ENCODE measurements at places on chromosomes 3 and 15.

DNA sequence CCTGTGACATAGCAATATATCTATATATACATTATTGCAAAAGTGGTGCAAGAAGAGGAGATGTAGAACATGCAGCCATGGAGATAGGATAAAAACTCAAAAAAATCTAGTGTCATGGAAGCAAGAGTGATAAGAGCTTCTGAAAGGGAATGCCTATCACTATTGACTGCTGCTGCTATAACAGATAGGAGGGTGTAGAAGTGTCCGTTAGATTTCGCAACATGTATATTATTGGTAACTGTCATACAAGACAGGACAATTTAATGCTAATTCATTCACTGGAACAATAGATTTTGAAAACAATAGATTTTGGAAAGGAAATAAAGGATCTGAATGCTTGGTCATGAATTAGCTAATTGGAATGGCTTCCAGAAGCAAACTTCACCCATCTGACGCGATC lies 224.5 kb downstream of the ZNF385D start:
- no peak for DNase-seq

- DNase-seq: no peak
Observed at GRCh38 chr15:65245096-65245856, 34.0 kb upstream of the CILP start.

- no peak for DNase-seq
Observed at GRCh38 chr15:57393061-57393460, 16.8 kb downstream of the CGNL1 start.

GRCh38 chr15:76986743-76987142 lies 8.2 kb upstream of the PSTPIP1 start:
- DNase-seq: no peak

- DNase-seq: no peak
Observed at GRCh38 chr3:192947421-192947820, 29.8 kb upstream of the MB21D2 start.

- no peak for DNase-seq
Observed at GRCh38 chr15:65525622-65526021, 4.6 kb upstream of the HACD3 start.

GRCh38 chr3:7015683-7016440 lies 154.9 kb downstream of the GRM7 start:
- no peak for DNase-seq

DNA sequence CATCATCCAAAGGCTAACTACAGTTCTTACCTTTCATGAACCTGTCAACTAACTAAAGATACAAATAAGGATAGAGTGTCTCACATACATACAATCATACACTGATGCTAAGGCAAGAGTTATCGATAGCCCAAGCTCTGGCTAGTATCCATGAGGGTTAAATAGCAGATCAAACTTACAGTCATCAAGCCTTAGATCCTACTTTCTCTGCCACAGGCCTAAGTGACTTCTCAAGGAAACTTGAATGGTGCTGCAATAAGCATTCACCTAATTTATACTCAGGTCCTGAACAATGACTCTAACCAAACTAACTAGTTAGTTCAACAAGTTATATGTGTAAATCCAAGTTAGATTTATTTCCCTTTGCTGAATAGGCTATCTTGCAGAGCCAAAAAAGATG lies 51.0 kb downstream of the ALDH1A2 start:
- no peak for DNase-seq

DNA sequence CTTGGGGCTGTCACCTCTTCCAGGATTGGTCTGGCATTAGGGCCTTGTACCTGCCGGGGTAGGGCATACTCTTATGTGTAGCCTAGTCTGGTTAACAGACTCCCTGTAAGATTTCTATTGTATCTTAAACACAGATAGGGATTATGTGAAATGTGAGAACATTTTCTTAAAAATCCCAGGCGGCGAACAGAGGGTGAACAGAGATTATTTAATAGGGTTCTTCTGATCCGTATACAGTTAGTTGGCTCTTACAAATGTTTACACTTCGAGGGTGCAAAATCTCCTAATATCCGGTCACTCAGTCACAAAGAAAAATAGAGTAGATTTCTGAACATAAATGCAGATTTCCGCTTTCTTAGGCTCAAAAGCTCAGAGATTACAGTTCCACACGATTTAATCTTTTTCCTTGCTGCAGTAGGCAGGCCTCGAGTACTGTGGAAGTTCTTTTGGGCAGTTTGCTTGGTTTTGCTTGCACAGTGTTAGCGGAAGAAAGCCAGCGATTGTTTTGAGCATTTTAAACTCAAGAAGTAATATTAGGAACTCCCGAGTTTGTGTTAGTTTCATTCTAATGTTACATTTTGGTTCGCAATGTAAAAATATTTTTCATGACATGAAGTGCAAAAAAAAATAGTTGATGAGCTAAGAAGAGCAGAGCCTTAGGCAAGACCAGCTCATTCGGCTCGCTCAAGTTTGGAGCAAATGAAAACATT lies 993 bp downstream of the PLCL2 start:
- no peak for DNase-seq

- no peak for DNase-seq
Observed at GRCh38 chr3:104523136-104523535, 843.6 kb upstream of the ALCAM start.

GRCh38 chr3:158098834-158099424 lies 7.3 kb downstream of the SHOX2 start:
- DNase-seq: no peak

GRCh38 chr15:68668926-68669600 lies 90.3 kb downstream of the CORO2B start:
- DNase-seq: no peak

DNA sequence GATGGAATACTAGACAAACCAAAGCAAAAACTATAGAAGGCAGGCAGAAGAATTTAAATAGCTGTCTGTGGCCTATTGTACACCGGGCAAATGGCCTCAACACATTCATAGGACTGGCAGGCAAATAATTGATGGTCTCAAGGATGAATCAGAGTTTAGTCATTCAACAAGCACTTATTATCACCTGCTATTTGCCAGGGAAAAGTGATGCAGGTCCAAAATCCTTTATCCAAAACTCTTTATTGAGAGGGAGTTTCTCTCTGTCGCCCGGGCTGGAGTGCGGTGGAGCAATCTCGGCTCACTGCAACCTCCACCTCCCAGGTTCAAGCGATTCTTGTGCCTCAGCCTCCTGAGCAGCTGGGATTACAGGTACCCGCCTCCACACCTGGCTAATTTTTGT lies 2.3 kb downstream of the EIF2AK4 start:
- DNase-seq: no peak

DNA sequence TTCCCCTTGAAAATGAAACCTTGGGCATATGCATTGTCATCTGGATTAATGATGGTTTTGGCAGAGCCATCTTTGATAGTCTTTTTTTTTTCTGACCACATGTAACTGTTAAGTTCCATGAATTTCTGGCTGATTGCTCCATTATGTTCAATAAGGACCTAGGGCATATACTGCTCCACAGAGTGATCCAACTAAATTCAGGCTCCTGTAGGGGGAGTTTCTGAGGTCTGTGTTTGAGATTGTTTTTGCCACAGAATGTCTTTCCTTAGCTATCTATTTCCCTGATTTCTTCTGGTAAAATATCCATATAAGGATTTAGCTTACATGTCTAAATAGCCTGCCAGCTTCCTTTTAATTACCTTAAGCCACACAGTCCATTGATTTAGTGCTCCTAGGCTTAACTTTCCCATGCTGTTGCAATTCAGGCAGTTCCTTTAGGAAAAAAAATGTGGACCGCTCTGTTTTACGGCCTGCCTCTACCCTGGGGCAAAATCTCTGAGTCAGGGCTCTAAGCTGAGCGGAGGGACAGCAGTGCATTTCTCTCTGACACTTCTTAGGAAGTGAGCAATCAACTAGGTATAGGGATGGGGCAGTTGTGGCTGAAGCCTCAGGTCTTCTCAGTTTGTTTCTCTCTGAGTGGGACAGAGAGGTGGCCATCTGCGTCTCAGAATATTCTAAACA lies 796.2 kb downstream of the NR2F2 start:
- DNase-seq: no peak

GRCh38 chr3:112900113-112900512 lies 53.4 kb upstream of the CD200R1L start:
- DNase-seq: no peak

DNA sequence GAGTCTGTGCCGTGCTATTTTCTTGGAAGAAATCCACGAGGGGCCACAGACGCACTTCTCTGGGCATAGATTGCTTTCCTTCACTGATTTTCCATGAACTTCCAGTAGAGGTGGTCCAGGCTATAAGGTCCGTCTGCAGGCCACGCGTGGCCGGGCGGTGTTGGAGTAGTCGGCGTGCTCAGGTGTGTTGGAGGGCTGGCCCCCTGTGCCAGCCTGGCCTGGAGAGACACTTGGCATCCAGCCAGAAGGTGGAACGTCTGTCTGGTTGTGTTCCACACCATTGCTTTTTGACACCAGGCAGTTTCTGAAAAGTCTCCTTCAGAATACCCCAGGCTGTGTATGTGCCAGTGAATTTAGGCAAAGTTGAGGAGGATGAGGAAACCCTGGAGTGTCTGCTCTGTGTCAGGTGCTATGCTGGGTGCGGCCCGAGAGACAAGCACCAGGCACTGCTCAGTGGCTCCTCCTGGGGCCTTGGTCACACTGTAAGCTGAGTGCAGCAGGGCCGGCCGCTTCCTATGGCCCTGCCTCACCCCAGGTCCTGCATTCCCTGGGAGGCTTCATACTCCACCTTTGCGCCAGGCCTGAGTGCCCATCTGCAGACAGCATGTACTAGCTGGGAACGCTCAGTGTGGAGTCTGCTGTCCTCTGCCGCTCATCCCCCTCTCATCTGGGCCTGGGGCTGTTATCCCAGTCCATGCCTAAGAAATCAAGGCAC lies 52.1 kb upstream of the TAMM41 start:
- no peak for DNase-seq

- DNase-seq: no peak
Observed at GRCh38 chr15:85024003-85024402, 42.3 kb downstream of the PDE8A start.

GRCh38 chr3:157166561-157166960 lies 6.6 kb upstream of the CCNL1 start:
- DNase-seq: no peak

GRCh38 chr15:42129364-42129763 lies 27.1 kb downstream of the PLA2G4F start:
- DNase-seq: no peak

DNA sequence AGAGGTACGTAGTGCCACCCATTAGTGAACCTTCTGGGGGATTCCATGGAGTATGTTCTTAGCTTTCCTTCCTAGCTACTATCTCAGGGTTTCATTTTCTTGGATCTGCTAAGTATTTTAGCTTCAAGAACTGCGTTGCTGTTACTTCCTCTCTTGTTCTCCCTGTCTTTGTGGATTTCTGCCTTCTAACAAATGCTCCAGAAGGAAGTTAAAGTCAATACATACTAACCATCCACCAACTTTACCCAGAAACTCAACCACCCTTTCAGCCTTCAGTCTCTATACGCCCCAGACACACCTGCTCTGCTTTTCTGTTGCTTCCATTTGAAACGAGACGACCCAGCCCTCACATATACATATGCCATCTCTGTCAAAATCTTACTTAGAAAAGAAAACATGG lies 2.4 kb upstream of the KLF13 start:
- DNase-seq: no peak

DNA sequence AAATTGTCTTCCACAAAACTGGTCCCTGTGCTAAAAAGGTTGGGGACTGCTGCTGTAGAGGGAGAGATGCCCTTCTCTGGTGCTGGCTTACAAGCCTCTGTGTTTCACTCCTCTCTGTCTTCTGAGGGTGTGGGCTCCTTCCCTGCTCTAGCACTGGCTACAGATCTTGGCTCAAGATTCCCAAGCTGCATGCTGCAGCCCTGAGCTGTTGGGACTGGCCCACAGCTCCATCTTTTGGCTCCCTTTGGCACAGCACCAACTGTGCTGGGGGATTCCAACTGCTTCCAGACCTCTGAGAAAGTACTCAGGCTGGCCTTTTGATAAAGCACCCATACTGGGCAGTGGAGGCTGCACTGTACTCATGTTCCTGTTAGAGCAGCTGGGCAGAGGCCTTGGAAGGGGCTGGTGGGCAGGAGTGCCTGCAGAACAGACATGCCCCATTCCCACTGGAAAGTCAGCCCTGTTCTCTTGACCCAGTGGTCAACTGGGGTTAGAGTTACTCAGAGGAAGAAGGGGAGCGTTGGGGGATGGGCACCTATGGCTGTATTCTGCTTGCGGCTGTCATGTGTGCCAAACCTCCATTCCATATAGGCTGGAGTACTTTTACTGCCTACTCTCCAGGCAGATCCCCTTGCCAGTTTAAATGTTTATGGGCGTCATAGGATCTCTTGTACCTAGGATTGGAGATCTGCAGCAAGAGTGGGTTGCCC lies 55.7 kb downstream of the GALK2 start:
- no peak for DNase-seq

DNA sequence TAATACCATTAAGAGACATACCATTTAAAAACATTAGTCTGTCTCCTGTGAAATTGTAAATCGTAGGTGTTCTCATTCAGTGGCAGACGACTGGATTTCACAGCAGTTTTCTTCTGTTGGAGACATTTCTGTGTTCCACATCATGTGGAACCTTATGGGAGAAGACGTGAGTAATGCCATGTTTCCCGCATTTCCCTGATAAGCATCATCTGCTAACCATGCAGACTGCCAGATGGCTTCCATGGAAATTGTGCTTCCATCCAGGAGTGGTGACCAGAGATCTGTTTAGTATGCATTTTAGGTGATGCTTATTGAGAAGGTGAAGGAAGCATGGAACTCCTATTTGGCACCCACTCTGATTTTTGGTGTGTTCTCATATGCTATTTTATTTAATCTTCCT lies 28.4 kb upstream of the ST3GAL6 start:
- DNase-seq: no peak

DNA sequence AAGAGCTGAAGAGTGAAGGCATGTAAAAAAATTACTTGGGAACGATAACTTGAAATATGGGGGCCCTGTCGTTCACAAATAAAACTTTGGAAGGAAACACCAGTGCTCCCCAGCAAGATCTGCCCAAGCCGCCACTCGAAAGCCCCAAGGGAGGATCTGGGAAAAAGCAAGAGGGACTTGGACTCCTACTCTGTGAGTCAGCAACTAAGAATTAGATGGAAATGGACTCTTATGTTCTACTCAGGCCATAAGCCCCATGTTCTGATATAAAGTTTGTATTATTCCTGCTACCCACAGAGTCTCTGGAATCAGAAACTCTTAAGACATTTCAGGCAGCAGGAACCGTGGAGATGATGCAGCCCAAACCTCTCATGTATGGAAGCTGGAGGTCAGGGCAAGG lies 75.7 kb downstream of the ITGB5 start:
- DNase-seq: no peak

DNA sequence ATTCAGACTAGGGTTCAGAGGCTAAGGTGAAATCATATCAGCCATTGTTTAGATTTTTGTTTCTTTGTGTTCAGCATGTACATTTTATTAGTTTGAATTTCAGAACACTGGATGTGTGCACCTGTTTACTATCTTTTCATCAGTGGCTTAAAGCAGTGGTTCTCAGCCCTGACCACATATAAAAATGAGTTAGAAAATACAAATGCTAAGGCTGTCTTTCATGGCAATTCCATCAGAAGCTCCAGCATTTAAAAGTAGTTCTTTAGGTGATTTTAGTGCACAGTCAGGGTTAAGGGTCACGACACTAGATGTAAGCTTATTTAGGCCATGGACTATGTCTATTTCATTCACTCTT lies 213.5 kb downstream of the NECTIN3 start:
- no peak for DNase-seq

- DNase-seq: no peak
Observed at GRCh38 chr3:42731476-42732195, 29.0 kb upstream of the HHATL start.

- no peak for DNase-seq
Observed at GRCh38 chr3:184602372-184603150, 41.0 kb downstream of the EPHB3 start.
